NCI-H1105 (cell line): ENCODE measurements at places on chromosomes 2 and 18.

- no peak for DNase-seq
Observed at GRCh38 chr2:226725126-226725860, 74.3 kb downstream of the IRS1 start.

- DNase-seq: no peak
Observed at GRCh38 chr2:229627728-229628127, 86.6 kb downstream of the DNER start.

GRCh38 chr2:195734395-195734794 is 77.4 kb downstream of the SLC39A10 start:
- no peak for DNase-seq

DNA sequence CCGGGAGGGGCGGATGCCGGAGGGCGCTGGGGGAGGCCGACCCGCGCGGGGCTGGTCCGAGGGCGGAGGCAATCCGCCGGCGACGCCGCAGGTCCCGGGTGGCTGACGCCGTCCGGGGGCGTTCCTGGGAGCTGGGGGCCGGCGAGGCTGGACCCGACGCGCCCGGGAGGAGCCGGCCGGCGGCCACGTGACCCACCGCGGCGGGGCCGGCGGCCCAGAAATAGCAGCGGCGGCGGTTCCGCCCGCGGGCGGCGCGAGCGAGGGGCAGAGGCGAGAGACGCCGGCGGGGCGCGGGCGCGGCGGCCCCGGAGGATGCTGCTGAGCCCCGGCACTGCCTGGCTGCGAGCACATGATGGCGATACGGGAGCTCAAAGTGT is at the start of gene RAB31:
Gene RAB31, plus strand, starts transcription at position 245 of the 377 bp plus-strand sequence. Its CDS starts 105 bp downstream, at position 350.
- no peak for DNase-seq

GRCh38 chr2:130813722-130814121 is 23.0 kb upstream of the ARHGEF4 start:
- DNase-seq: no peak

DNA sequence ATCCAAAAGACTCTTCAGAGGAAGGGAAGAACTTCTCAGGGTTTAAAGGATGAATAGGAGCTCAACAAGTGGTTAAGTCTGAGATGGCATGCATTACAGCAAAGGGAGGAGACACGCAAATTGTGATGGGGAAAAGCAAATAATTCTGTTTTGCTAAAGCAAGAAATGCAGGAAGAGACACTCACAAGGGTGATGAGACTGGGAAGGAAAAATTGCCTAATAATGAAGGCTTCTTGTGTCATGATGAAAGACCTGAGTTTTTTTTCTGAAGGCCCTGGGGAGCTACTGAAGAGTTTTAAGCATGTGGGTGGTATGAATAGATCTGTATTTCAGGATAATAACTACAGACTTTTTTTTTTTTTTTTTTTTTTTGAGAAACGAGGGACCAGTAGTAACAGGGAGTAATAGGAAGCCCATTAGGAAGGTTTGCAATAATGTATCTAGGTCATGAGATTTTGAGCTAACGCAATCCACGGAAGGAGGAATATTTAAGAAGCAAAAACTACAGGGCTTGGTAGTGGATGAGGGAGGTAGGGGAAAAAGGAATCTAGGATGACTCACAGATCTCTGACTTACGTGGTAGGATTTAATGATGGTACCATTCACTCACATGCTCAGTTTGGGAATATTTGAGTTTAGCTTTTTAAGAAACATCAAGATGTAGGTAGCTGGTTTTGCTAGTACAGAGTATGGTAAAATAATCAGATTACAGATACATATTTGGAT is 16.0 kb upstream of the SERPINB3 start:
- no peak for DNase-seq

- DNase-seq: no peak
Observed at GRCh38 chr18:159037-159652, 788 bp downstream of the USP14 start.

DNA sequence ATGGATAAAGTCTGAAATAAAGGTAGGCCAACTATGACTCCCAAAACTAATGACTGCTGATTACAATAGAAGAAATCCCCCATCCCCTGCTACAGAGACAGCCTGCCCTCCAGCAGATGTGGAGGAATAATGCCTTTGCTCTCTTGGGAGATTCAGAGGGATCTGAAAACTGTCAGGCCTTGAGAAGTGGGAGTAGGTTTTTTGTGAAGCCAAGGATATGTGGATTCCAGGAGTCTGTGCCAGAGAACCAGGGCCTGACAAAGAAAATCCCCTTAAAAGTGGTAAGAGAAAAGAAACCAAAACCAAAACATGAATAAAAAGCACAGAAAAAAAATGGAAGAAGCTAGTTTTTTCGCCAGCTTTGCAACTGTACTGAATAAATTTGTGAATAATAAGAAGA is 397.6 kb downstream of the ZNF521 start:
- no peak for DNase-seq

DNA sequence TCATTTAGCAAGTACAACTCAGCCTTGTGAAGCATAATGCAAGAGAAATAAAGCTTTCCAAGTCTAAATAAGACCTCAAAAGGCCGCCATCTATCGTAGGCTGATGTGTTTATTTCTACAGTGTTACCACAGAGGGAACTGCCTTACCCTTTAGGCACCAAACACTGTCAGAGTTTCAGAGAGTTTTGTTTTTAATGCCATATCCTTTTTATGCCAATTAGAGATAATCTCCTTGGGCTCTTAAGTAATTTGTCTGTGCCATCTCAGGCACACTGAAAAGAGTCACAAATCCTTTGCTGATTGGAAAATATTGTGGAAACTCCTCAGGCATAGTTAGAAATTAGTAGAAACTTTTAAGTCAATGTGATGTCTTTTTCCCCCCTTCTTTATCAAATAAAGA is 797.1 kb downstream of the SLC4A3 start:
- no peak for DNase-seq

DNA sequence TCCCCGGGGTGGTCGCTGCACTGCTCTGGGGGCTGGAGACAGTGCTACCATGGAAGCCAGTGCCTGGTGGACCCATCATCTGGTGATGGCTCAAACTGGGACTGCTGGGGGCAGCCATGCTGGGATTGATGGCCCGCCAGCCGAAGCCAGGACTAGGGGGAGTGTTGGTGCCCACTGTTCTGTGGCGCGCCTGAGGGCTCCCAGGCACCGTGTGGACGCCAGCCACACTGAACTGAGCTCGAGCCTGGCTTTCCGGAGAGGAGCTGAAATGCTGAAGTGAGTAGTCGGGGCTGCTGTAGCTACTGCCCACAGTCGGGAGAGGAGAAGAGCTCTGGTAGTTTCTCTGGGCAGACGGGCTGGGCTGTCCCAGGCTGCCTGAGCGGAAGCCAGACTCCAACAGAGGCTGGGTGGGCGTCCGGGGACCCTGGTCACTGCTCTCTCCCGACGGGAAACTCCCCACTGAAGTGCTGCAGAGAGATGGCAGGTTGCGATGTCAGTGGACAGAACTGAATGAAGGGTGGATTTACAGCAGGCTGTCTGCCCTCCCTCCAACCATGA is 184.4 kb downstream of the TNS1 start:
- no peak for DNase-seq

- DNase-seq: peak; percentile 62
Observed at GRCh38 chr2:168181825-168182224, 65.6 kb downstream of the STK39 start.

DNA sequence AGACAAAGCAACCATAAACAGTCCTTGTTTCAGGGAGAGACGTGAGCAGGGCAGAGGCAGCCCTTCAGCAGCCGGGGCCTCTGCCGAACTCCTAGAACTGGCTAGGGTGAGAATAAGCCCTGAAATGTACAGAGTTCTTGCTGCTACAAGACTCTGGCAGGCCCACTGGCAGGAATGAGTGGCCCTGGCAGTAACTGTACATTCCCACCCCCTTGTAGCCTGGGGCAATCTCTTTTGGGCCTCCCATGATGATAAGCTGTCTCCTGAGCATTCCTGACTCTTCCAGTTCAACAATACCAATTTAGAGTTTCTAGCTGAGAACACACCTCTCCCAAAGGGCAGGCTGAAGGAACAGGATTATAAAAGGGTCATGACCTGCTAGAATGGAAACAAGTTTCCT is 54.3 kb downstream of the HAUS1 start:
- DNase-seq: no peak

DNA sequence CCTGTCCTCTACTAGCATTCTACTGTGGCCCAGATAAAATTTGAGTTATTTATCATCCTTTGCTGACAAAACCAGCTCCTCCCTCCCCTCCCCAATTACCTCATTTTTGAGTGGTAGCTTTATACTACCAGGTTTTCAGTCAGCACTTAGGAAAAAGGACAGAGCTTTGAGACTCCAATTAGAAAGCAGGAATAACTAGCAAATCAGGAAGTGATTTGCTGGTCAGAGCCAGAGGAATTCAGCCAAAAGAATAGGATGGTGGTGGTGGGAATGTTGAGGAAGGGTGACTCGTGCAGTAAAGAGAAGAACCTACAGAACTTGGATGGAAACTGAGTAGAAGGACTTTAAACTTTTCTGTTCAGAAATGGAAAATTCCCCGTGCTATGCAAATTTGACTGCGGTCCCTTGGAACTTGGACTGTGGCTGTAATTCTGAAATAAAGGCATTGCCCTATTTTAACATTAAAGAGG is 3.7 kb downstream of the MYL12B start:
- no peak for DNase-seq

DNA sequence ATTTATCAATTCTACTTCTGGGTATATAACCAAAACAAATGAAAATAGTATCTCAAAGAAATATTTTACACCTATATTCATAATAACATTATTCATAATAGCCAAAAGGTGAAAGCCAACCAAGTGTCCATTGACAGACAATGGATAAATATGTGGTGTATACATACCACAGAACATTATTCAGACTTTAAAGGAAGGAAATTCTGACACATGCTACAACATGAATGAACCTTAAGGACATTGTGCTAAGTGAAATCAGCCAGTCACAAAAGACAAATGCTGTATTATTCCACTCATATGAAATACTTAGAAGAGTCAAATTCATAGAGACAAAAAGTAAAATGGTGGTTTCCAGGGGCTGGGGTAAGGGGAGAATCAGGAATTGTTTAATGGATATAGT is 370.5 kb upstream of the CHAC2 start:
- no peak for DNase-seq

GRCh38 chr2:187447336-187447735 is 716 bp downstream of the CALCRL start:
- DNase-seq: no peak

- DNase-seq: no peak
Observed at GRCh38 chr2:231196592-231196991, 1.8 kb upstream of the ARMC9 start.

DNA sequence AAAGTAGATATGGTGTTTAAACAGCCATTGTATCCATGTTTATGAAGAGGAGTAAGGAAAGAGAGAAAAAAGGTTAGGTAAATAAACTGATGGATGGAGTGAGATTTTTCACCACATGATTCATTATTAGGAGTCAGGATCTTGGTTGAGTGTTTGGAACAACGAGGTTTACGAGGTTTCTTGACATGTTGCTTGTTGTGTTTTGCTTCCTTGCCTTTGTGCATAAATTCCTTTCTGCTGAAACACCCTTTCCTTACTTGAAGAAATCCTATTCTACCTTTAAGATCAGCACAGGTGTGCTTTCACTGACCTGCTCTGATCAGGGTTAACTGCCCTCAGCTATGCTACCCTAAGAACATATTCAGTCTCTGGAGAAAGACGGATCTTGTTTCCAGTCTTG is 66.6 kb downstream of the EFEMP1 start:
- DNase-seq: no peak

- no peak for DNase-seq
Observed at GRCh38 chr2:70851704-70852103, 16.1 kb upstream of the CD207 start.

DNA sequence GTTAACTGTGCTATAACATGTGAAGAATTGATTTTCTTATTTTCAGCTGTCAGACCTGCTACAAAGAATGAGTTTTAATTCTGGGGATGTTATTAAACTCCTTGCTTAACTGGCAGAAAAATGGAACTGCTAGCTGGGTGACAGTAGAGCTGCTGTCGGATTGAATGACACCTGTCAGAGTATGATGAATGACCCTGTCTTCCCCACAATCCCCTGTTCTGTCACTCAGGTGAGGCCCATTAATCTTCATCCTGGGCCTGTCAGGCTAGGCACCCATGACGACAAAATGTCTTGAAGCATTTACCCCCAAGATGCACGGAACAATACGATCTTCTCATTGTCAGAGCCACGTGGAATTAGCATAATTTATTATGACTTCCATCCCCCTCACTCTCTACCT is 129.9 kb upstream of the ETAA1 start:
- no peak for DNase-seq

GRCh38 chr2:56239437-56239836 is 55.6 kb downstream of the CCDC85A start:
- no peak for DNase-seq

DNA sequence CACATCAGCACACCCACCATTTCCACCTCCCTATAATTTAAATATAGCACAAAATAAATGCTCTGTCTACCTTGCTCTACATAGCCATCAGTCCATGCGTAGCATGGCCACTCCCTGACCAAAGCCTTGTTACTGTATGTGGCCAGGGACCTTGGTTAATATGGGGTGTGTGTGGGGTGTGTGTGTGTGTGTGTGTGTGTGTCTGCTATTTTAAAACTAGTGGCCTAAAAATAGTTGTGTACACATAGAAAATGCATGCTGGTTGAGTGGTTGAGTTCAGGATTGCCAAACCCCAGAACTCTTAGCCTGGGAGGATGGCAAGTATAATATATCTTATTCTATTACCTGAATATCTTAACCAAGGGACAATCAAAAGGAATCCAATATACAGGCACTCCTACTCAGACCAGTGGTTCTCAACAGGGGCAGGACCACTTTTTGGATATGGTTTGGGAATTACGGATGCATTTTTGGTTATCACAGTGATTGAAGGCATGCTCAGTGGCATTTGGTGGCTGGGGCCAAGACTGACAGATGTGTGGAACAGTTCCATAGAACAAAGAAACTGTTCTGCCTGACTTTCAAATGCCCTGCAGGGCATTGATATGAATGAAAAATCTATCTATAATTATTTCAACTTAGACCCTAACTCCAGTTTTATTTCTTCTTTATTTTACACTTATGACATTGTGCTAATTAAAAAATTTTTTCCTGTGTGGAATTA is 72.3 kb upstream of the PSME4 start:
- no peak for DNase-seq

DNA sequence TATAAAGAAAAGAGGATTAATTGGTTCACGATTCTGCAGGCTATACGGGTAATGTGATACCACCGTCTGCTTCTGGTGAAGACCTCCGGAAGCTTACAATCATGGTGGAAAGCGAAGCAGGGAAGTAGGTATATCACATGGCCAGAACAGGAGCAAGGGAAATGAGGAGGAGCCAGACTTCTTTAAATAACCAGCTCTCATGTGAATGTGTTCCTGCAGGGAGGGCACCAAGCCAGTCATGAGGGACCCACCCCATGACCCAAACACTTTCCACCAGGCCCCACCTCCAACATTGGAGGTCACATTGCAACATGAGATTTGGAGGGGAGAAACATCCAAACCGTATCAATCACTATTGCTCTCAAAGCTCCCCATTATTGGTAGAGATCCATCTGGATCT is 61.8 kb downstream of the EFEMP1 start:
- DNase-seq: no peak

DNA sequence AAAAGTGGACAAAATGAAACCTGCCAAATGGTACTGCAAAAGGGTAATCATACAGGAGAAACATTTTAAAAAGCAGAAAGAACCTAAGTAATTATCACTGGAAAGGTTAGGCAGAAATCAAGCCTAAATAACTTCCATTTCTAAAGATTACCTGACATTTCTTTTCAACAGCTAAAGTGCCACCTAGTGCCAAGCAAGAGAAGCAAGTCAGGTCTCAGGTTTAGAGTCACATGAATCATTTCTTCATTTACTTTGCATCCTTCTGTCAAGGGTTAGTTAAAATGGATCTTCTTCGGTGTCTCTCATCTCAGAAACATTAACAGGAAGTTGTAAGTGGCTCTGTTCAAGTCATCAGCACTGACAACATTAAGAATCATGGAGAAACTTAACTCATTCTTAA is 90.3 kb downstream of the AKAIN1 start:
- DNase-seq: no peak
